Right ventricle myocardium inferior (tissue), 1 donor: ENCODE measurements at places on chromosomes 16 and 17. TPM values are rescaled to one million over a fixed set of nuclear protein-coding genes. Genes with fewer than 3 reads are reported as not detected.

The C17orf78 gene
- not detected for total RNA-seq

- no peak for DNase-seq
Measured at GRCh38 chr16:82857693-82858365, 231.1 kb downstream of the CDH13 start.

- DNase-seq, result no peak
Measured at GRCh38 chr17:62822080-62822904, 14.2 kb upstream of the MARCHF10 start.

DNA sequence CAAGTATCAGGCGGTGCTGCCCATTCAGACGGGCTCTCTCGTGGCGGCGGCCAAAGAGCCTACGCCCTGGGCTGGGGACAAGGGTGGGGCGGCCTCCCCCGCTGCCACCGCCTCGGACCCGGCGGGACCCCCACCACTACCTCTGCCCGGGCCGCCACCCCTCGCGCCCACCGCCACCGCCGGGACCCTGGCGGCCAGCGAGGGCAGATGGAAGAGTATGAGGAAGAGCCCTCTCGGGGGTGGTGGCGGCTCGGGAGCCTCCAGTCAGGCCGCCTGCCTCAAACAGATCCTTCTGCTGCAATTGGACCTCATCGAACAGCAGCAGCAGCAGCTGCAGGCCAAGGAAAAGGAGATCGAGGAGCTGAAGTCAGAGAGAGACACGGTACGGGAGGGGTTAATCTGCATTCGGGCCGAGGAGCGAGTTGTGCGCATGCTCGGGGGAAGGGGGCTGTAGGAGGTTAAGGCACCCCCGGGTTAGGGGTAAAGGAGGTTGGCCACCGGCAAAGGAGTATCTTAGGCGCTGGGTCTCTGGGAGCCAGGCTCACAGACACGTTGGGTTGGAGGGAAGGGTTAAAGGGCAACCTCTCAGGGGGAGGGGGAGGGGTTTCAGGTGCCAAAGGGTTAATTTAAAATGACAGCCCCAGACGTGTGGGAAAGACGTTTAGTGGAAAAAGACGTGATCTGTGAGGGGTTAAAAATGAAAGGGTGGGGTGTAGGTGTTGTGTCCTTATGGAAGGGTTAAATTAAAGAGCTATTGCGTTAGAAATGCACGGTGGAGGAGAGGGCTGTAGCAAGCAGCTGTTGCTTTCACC lies 1.4 kb downstream of the MSL1 start:
- no peak for DNase-seq

DNA sequence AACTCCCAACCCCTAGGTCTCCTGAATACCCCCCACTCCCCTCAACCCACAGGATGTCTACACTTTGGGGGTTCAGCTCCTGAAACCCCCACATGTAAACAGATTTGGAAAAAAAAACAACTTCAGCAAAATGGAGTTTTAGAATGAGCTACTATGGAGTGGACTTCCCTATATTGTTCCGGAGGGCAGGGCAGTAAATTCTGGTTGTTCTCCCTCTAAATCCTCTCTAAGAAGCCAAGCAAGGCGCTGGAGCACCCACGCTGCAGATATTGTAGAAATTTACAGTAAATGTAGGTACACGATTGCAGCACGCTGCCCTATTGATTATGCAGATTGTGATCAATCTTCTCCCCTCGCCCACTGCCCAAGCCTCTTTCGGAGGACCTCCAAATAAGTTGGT lies 8.5 kb upstream of the ZFHX3 start:
- DNase-seq, result no peak

- no peak for DNase-seq
Measured at GRCh38 chr17:79534851-79535727, 75.8 kb downstream of the RBFOX3 start.
